Effector CD8-positive, alpha-beta T cell (primary cell): ENCODE measurements at places on chromosomes 6 and 20.

DNA sequence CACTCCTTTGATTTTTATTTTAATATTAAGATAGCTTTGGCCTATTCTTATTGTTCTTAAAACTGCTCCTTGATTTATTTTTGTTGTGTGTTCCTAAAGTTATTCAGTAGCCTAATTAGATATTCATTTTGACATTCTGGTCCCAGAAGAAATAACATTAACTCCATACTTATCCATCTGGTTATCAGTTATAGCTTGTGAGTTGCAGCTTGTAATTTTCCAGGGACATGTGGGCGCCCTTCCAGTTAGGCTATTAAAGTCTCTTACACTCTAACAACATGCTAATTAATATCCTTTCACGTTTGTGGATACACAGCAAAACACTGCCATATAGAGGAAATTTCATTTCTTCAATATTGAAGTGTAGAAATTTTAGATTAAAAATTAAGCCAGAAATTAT lies 987.5 kb downstream of the HACE1 start:
- no peak for DNase-seq

GRCh38 chr20:20820785-20821483 lies 108.5 kb upstream of the RALGAPA2 start:
- DNase-seq, result no peak

DNA sequence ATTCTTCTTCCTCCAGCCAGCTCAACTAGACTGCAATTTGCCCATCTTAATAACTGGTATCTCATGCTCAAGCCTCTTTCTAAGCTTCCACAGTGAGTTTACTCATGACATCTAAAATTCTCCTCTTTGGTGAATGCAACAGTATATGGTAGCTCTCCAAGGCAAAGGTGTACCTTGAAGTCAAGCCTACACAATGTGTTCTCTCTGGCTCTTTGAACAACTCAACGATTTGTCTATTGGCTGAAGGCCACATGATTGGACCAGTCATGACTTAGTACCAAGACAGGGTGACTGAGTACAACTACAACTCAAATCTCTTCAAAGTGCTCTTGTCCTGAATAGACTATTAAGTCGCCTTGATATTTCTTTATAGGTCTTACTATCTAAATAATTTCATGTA lies 199.6 kb downstream of the PKHD1 start:
- DNase-seq, result no peak

- DNase-seq, result no peak
These were observed 1027.9 kb upstream of the ADGRB3 start for GRCh38 chr6:67606906-67607828.

DNA sequence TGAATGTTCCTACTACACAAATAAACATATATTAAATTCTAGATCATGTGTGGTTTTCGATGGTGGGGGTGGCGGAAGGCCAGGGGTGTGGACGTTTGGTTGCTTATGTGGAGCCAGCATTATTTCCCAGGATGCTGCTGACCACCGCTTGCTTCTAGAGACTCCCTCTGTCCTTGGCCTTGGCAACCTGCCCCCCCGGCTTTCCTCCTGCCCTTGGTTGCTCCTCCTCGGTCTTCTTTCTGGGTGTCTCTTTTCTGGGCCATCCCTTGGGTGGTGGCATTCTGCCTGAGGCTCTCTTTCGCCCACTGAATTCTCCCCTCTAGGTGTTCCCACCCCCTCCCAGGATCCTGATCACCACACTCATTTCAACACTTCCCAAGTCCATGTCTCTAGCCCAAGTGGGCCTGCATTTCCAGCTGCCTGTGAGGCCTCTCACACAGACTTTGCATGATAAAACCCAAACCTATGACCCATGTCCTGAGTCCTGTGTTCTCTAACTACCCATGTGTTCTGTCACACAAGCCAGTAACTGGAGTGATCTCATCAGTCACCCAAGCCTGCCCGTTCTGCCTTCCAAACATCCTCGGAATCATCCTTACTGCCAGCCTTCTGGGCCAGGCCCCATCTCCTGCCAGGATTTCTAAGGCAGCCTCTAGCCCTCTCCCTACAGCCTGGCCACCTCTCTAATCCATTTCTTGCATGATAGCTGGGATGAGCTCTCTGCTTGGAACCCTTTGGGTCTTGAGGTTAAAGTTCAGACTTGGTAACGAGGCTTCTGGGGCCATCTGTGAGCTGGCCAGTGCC lies 71.2 kb downstream of the CDS2 start:
- DNase-seq, result no peak

DNA sequence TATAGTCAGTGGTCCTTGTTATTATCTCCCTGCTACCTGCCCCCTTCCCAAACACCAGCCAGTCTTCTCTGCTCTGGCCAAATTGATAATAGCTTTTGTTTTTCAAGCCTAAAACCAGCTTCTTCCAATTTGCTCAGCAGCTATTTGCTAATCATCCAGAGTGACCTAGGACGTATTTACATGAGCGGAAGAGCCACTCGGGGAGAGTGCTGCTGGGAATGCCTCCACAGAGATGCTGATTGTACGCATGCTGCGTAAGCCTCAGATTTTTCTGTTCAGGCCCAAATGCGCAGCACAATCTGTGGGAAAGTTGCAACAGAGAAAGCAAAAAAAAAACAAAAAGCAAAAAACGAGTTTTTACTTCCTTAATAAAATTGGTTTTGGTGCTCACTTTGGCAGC lies 24.4 kb upstream of the ID1 start:
- no peak for DNase-seq

- no peak for DNase-seq
These were observed 607.4 kb downstream of the HACE1 start for GRCh38 chr6:104252276-104252675.

GRCh38 chr20:20138301-20139064 lies 86.2 kb downstream of the CFAP61 start:
- DNase-seq, result no peak

GRCh38 chr6:120556491-120556890 lies 777.8 kb downstream of the TBC1D32 start:
- DNase-seq, result no peak

DNA sequence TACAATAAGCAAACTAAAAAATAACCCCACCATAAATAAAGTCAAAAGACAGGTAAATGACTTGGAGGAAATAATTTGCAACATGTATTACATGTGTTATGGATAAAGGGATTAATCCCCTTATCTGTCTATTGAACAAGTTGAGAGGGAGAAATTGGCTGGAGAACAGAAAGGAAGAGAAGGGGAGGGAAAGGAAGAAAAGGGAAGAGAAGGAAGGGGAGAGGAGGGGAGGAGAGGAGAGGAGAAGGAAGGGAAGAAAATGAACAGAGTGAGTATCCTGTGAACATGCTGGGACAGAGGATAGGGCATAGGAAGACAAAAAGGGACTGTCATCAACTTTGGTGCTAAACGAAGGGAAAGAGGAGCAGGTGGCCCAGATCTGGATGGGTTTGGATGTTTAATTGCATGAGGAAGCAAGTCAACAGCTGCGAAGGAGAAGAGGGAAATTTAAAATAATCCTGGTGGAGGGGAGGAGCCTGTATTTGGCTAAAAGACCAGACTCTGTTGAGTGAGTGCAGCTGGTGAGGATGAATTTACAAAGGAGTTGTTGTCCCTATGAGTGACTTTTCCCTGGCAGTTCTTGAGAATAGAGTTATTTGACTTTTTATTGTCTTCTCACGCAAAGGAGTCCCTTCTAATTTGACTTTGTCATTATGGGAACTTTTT lies 14.2 kb upstream of the SHLD1 start:
- no peak for DNase-seq

GRCh38 chr6:19831358-19831757 lies 5.8 kb upstream of the ID4 start:
- no peak for DNase-seq

DNA sequence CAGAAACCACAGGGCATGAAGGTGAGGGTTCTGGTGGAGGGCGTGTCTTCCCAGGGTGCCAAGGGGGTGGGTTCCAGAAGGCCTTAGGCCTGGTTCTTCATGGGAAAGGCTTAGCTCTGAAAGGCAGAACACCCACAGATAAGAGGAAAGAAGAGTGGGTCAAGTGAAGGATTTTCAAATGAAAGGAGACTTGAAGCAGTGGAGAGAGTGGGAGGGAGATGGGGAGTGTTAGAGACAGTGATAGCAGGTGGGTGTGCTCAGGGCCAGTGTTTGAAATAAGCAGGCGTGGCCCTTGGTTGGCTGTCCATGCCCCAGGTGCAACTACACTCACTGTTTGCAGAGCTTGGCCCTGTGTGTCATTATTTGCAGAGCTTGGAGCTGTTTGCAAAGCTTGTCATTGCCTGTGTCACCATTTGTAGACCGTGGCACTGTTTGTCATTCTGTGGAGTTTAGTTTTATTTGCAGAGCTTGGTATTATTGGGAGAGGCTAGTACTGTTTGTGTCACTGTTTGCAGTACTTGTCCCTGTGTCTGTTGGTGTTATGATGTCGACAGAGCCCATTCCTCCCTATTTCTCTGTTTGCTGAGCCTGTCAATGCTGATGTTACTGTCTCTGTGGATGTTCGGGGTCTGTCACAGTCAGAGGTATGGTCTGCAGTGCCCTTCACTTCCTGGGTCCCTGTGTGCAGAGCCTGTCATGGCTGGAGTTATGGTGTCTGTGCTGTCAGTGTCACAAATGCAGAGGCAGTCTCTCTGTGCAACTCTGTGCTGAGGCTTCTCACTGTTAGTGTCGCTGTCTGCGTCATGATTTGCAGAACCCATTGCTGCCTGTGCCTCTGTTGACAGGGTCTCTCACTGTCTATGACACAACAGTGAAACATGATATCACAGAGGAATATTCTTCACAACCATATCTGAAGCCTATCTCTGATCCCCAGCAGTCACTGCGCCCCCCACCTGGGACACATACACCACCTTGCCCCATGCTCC lies 127.7 kb upstream of the LRFN2 start:
- DNase-seq, result no peak

GRCh38 chr20:19677336-19677735 lies 80.7 kb upstream of the RIN2 start:
- DNase-seq, result no peak

- DNase-seq, result no peak
These were observed 72.5 kb downstream of the SMPDL3A start for GRCh38 chr6:122861594-122861993.

DNA sequence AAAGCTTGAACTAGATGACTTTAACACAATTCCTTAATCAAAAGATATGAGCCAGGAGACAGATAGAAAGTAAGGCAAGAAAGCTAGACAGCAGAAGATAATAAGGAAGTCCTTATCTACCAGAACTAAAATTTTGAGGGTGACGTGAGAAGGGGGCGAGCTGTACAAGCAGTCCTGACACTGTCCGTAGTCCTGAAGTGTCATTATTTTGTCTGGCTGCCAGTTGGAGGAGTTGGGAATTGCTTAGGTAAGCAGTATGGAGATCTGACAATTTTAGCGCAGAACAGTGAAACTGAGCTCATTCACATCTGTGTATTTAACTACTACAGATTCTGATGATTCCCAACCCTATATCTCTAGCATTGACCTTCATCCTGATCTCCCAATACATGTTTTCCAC lies 25.8 kb upstream of the CEP85L start:
- no peak for DNase-seq

- no peak for DNase-seq
These were observed 634.5 kb downstream of the PHF3 start for GRCh38 chr6:64270083-64270482.

- DNase-seq, result no peak
These were observed 1.3 kb upstream of the NNAT start for GRCh38 chr20:37519508-37520418.

GRCh38 chr20:25291432-25292133 lies 43.7 kb downstream of the PYGB start:
- DNase-seq, result no peak

- DNase-seq, result no peak
These were observed 61.7 kb downstream of the HDGFL1 start for GRCh38 chr6:22631091-22631490.

GRCh38 chr6:114997813-114998292 lies 655.0 kb upstream of the HS3ST5 start:
- DNase-seq, result no peak

- no peak for DNase-seq
These were observed 146.9 kb upstream of the SGK1 start for GRCh38 chr6:134464690-134465411.

DNA sequence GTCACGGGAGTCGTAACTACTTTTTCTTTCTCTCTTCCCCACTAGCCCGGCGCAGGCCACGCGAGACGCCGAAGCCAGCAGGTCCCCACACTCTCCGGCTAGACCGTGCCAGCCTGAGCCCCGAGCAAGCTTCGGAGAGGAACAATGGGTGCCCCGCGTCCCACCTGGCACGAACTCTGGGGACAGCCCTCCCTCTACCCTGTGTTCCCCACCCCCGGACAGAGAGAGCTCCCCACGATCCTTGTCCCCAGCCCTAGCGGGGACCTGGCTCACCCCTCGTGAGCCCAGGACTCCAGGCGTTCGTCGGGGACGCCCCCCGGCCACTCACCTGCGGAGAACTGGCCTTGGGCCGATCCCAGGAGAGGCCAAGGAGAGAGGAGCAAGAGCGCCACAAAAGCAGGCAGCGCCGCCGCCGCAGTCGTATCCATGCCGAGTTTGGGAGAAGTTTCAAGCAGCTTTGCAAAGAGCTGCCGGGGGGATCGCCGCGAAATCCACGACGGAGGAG lies 416 bp downstream of the PTPRK start:
- DNase-seq, result peak; percentile 38

DNA sequence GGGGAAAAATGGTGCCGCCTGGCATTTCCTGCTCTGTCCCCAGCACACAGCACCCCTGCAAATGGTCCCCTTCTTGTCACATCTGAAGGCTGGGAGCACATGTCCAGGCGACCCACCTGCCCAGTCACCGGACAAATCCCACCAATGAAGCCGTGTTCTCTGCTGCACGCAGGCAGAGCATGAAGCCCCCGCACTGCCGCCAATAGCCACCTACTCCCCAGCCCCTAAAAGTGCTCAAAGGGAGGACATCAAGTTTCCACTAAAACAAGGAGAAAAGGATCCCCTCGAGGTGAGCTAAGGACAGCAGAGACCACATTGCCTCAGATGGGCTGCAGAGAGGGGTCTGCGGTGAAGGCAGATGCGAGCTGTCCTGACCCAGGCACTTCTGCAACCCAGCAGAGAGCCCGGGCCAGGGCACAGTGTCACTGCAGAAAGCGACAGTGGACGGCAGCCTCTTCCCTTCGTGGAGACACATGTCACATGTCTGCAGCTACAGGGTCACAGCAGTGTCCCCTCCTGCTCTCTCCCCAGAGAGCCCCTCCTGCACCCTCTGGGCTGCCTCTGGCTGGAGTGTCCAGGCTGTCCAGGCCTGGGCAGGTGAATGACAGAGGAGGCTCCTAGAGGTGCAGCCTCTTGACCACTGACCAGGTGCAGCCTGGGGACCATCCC lies 221.5 kb downstream of the PREX1 start:
- no peak for DNase-seq

DNA sequence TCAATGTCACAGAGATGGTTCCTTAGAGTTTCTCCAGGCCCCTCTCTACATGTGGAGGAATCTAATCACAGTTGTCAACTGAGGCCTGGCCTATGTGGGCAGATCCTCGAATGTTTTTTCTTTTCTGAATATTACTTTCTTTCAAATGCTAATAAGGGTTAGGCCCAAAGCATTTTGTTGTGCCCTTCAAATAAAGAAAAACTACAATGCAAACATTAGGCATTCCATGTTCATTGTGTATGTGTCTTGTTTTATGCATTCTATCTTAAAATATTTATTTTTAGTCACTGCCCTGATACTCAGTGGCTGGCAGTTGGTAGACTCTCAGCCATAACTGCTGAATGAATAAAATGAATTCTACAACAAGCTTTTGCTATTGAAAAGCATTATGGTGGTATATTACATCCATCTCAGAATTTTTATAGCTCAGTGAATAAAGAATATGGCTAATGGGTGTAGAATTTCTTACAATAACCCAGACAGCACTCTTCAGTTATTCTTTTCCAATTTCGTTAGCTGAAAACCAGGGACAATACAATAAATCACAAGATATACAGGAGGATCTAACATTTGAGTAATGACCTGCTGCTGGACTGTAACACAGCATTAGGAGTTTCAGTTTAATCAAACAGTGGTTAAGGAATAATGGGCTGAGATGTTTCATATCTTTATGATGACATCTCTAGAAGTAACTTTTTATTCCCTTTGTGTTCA lies 28.3 kb downstream of the RGS17 start:
- no peak for DNase-seq
